ENCODE measurements at places on chromosomes 7 and 10. TPM values are rescaled to one million over a fixed set of nuclear protein-coding genes. Genes with fewer than 3 reads are reported as not detected.

GRCh38 chr7:71735961-71736556 is 604.1 kb downstream of the GALNT17 start:
- H3K4me1 ChIP-seq: no peaks in the 10 kb centered on the region
- H3K4me3 ChIP-seq: no peak overlapping the region

DNA sequence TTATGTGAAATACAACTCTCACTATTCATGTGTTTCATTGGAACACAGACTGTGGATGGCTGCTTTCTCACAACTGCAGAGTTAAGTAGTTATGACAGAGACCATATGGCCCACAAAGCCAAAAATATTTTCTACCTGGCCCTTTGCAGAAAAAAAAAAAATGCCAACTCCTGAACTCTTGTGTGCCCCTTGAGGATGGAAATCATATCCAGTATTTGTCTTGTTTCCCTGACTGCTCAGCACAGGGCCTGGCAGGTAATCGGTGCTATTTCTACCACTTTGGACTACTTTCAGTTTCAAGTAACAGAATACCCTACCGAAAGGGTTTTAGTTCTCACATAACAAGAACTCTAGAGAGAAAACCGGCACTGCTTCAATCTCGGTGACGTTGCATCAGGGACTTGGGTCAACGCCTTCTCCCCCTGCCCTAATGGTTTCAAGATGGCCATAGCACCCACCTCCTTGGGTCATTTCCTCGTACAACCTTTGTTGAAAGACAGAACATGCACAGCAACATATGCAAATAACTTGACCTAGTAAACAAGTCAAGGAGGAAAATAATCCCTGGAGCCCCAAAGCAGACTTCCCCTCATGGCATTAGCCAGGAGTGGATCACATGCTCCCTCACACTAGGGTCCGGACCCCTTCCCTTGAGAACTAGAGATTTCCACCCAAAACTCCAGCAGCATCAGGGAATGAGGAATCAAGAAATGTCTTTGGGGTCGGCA is 11.8 kb upstream of the GPNMB start:
- no peaks in the 10 kb centered on the region for H3K36me3 ChIP-seq
- no peaks in the 10 kb centered on the region for H3K27me3 ChIP-seq
- H3K4me1 ChIP-seq: peaks cover 4% of the 10 kb centered on the region
- no peak overlapping the region for H3K27ac ChIP-seq
- no peak for DNase-seq

DNA sequence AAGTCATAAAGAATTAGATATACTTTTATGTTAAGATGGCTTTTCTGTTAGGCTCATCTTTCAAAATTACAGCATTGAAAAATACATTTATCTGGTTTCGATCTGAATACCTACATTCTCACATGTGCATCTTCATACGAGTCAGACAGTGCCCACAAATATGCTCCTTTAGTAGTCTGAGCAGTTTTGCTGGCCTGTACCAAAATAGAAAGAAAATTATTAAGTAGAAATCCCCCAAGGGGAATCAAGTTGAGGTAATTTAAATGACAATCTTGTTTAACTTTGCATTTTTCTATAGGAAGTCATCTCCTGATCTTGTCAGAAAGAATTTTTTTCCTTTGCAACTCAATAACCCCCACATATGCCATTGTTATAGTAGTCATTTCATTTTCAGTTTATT is 287.4 kb upstream of the SEMA3D start:
- DNase-seq: no peak
- H3K27me3 ChIP-seq: no peaks in the 10 kb centered on the region
- H3K27ac ChIP-seq: no peak overlapping the region
- H3K36me3 ChIP-seq: no peaks in the 10 kb centered on the region
- peaks cover 24% of the 10 kb centered on the region for H3K4me1 ChIP-seq

- DNase-seq: no peak
- H3K27ac ChIP-seq: no peak overlapping the region
- H3K4me1 ChIP-seq: peaks cover 11% of the 10 kb centered on the region
- H3K4me3 ChIP-seq: no peak overlapping the region
These were observed 55.3 kb upstream of the YAE1 start for GRCh38 chr7:39510864-39511354.

DNA sequence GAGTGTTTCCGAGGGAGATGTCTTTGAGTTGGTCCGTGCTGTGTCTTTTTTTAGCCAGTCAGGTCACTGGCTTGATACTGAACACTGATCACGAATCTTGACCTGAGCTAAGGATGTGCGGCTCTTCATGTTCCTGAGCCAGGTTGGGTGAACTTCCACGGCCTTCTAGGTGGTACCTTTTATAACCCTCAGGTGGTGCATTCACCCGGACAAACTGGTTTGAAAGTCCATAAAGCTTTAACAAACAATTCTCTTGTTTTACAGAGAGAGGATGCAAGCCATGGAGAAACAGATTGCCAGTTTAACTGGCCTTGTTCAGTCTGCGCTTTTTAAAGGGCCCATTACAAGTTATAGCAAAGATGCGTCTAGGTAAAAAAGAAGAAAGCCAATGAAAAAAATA is 229.5 kb downstream of the ARHGAP21 start:
- no peak overlapping the region for H3K4me3 ChIP-seq
- H3K36me3 ChIP-seq: peaks cover 8% of the 10 kb centered on the region
- DNase-seq: no peak
- peaks cover 8% of the 10 kb centered on the region for H3K27me3 ChIP-seq
- peaks cover 17% of the 10 kb centered on the region for H3K4me1 ChIP-seq

DNA sequence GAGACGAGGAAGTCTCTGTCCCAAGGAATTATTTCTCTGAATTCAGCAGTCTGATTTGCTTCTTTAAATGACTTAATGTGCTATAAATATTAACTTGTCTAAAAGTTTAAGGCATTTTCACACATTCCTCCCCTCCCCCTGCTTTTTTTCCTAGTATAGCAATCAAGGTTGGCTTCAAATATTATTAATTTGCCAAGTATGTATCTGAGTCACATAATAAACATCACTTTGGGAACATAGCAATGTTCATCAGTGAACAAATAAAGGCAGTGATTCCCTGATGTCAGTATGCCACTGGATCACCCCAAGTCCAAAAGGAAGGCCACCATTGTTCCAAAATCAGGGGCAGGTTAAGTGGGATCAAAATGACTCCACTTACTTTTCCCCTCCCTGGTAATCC is 40.5 kb downstream of the PDE6C start:
- no peaks in the 10 kb centered on the region for H3K36me3 ChIP-seq
- H3K27me3 ChIP-seq: peaks cover 1% of the 10 kb centered on the region
- no peaks in the 10 kb centered on the region for H3K4me1 ChIP-seq
- no peak overlapping the region for H3K4me3 ChIP-seq

GRCh38 chr10:69851306-69851705 is 49.6 kb downstream of the COL13A1 start:
- no peaks in the 10 kb centered on the region for H3K36me3 ChIP-seq
- H3K4me1 ChIP-seq: no peaks in the 10 kb centered on the region
- no peak overlapping the region for H3K27ac ChIP-seq
- H3K27me3 ChIP-seq: peaks cover 3% of the 10 kb centered on the region

SPDYE1 gene
- not detected for total RNA-seq

ARHGEF35 gene
- total RNA-seq: 3.4 TPM

All from activated T-helper 1 cell treated with anti-CD3 and anti-CD28 coated beads, Interleukin-12 subunit alpha, Interleukin-12 subunit beta, Interleukin-2, Interleukin-4 antibody, amounts not matched to agents 30 ng/mL and 10 ng/mL and 1 ng/mL, durations not matched to agents 14 hours and 24 hours and 36 hours (primary cell).